ENCODE measurements at places on chromosomes 12 and 14.
A peak's percentile ranks its signal among the peaks of the same experiment; 100 is the strongest.

- peak; percentile 58 for DNase-seq
Observed at GRCh38 chr12:143964-144649, 69.8 kb downstream of the SLC6A12 start.

DNA sequence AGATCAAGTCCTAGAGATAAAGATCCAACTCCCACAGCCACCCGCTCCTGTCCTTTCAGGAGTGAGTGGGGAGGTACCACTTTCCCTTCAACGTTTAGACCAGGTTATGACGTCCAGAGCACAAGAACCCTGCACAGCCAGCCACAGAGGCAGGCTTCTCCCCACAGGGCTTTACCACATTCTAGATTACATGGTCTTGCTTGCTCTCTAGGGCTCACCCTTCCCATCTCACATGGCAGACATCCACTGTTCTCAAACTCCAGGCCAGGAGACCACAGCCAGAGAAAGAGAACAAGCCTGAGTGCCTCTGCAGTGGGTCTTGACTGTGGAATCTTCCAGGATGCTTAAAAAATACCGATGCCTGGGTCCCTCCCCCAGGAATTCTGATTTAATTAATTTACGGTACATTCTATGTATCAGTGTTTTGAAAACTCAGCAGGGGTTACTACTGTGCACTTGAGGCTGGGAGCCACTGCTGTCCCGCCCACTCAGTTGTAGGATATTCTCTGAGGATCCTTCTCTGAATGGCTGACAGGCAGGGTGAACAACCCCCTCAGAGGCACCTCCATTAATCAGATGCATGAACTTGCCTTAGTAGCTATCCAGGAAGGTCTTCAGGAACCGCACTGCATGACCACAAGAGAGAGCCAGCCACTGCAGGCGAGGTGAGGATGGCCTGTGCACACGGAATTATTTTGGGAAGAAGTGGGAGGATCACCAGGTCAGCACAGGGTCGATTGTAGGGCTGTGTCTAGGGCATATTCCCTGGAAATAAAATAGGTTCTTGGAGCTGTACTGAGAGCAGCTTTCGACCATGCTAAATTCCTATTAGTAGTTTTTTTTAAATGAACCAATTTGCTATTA lies 21.5 kb upstream of the SOCS2 start:
- no peak for DNase-seq

DNA sequence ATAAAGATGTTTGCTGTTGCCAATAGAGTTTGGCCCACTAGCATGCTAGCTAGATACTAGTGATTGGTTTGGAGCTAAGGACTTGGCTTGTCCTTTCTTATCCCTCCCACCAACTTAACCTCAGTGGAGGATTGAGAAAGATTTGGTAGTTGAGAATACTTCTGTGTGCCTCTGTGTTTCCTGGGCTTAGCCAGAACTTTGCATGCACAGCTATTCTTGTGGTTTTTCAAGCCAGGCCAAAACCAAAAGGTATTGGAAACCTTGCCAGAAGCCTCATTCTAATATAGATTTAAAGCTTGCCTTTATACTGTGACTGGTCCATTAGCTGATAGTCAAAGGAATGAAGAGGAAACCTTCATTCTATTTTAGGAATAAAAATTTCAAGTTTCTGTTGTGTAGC lies 188.5 kb downstream of the CCDC91 start:
- DNase-seq: no peak

- no peak for DNase-seq
Observed at GRCh38 chr14:94680862-94681288, 68.7 kb downstream of the SERPINA3 start.

DNA sequence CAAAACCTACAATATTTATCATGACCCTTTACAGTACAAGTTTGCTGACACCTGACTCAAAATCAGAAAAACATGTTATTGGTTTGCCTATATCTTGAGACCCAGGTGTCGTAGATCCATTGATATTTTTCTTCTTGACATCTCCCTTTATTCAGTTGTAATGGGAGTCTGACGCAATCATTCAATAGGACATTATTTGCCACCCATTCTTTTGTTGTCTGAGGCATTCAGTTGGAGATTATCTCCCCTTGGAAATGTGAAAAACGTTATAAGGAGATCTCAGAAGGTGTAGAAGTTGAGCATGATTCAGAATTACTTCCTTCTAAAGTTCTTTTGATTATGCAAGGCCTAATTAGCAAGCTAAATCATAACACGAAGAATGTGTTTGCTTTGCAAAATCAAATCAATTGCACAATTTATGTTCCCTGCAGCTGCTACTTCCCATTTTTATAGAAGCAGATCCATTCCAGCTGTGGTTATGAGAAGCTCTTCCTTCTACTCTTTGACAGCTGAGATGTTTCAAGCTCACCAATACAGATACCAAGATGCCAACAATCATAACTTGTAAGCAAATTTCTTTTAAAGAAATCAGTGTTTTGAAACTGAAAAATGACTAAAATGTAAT lies 228.2 kb upstream of the SYT1 start:
- no peak for DNase-seq

- no peak for DNase-seq
Observed at GRCh38 chr14:100893228-100893601, 10.3 kb downstream of the RTL1 start.

GRCh38 chr12:107355004-107355565 lies 261.7 kb upstream of the CRY1 start:
- no peak for DNase-seq

GRCh38 chr14:103742499-103743255 lies 27.1 kb downstream of the ZFYVE21 start:
- no peak for DNase-seq

- DNase-seq: no peak
Observed at GRCh38 chr12:55296469-55296868, at the start of gene OR6C6. TSS of gene OR6C6 (minus strand) at chr12:55296569. CDS start at chr12:55295232, 1,337 bp downstream.

DNA sequence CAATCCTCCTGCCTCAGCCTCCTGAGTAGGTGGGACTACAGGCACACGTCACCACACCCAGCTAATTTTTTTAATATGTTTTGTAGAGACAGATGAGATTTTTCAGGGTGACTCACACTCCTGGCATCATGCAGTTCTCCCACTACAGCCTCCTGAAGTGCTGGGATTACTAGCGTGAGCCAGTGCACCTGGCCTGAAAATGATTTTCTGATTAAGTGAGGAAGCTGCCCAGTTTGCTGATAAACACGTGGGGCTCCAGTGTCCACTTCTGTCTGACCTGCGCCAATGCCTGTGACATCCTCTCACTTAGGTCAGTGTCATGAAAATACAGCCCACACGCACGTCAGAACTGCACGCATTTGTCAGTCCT lies 37.0 kb upstream of the SFSWAP start:
- DNase-seq: no peak

- peak; percentile 30 for DNase-seq
Observed at GRCh38 chr12:92574051-92574783, 128.6 kb upstream of the PLEKHG7 start.

DNA sequence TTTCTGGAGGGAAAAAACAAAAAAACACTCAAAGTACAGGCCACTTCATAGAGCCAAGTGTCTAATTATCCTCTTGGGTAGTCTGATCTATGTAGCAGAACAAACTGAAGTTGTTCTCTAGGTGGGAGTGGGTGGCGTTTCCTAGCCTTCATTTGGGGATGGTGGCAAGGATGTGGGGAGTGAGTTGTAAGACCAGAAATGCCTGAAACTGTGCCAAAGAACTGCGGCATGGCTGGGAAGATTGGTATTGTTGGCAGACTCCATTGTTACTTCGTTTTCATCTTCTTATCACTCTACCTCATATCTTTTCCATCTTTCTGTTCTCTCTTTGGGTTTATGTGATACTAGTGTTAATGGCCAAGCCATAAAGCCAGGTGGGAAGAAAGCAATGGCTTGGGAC lies 177.3 kb upstream of the DDHD1 start:
- no peak for DNase-seq

- no peak for DNase-seq
Observed at GRCh38 chr12:29782285-29782870, 1.4 kb downstream of the TMTC1 start.

- no peak for DNase-seq
Observed at GRCh38 chr12:93751864-93752610, 74.9 kb downstream of the CRADD start.

- DNase-seq: no peak
Observed at GRCh38 chr14:22388669-22389595, 200.1 kb downstream of the DAD1 start.

DNA sequence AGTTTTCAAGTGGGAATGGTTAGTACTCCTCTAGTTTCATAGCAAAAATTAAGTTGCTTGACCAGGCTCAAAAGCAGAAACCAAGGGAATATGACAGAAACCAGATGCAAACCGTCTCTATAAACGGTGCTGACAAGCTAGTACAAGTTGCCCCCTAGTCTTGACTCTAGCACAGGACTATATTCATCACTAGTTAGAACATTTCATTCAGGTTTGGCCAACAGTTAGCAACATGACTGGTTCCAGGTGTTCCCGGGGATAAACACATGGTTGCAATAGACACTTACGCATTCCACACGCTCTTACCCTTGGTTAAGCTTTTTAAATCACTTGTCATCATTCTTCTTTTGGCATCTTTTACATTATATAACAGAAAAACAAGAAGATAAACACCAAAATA lies 103.6 kb downstream of the SCFD1 start:
- no peak for DNase-seq

DNA sequence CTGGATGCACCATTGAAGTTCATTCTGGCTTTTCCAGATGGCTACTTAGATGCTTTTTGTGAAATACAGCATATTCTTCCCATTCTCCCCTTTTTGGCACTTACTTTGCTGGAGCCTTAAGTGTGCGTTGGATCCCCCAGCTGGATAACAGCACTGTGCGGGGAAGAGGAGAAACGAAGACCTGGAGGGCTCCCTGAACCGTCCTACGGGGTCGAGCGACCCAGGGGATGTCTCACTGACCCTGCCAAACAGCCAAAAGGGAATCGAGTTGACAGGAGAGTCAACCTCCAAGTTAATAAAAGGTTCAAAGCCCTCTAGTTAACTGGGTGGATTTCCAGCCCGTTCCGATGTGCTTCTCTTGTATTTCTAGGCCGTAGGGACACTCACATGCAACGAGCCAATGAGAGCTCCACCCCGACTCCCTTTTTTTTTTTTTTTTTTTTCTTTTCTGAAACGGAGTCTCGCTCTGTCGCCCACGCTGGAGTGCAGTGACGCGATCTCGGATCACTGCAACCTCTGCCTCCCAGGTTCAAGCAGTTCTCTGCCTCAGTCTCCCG lies 1.0 kb upstream of the CAMKK2 start:
- peak; percentile 54 for DNase-seq

DNA sequence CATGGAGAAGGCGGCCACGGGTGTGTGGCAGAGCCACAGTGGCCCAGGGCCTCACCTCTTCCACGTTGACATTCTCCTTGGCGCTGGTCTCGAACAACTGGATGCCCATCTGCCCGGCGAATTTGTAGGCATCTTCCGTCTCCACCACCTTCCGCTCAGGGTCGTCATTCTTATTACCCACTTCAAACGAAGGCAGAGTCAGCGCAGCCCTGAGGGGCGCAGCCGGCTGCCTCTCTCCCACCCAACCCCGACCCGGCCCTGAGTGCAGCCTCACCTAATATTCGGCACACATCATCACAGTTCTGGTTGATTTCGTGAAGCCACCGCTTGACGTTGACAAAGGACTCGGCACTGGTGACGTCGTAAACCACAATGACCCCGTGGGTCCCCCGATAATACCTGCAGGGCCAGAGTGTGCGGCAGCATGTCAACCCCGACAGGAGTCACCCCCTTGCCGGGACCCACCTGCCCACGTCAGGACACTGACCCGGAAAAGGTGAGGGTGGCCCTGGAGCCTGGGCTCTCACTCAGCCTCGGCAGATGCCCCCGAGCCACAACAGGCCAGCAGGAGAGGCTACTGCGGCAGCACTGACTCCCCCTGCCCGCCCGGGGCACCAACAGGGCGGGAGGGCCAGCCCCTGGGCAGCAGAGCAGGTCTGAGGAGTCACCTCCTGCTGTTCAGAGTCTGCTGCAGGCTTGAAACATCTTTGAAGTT lies 17.6 kb downstream of the RAB35 start:
- DNase-seq: no peak

DNA sequence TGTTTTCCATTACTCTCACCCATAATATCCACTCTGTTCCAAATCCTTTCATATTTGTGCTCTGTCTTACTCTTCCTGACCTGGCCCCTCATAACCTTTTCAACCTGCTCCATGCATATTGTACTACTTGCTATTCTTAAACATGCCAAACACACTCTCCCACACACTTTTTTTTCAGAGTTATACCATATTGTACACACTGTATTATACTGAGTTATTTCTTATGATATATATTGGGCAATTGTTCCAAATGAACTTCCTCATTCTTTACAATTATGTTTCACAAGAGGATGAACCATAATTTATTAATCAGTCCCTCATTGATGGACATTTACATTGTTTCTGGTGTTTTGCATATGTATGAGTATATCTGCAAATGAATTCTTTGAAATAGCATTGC lies 18.5 kb downstream of the ATL1 start:
- no peak for DNase-seq

GRCh38 chr12:49131894-49132461 lies 783 bp upstream of the TUBA1B start:
- no peak for DNase-seq

GRCh38 chr14:38512236-38512635 lies 256.3 kb upstream of the CLEC14A start:
- DNase-seq: no peak

GRCh38 chr12:114884575-114884974 lies 200.6 kb upstream of the TBX3 start:
- no peak for DNase-seq
